ENCODE measurements at places on chromosomes 5 and 9.

- no peak for DNase-seq
Observed at GRCh38 chr5:129027260-129027659, 62.0 kb downstream of the SLC27A6 start.

DNA sequence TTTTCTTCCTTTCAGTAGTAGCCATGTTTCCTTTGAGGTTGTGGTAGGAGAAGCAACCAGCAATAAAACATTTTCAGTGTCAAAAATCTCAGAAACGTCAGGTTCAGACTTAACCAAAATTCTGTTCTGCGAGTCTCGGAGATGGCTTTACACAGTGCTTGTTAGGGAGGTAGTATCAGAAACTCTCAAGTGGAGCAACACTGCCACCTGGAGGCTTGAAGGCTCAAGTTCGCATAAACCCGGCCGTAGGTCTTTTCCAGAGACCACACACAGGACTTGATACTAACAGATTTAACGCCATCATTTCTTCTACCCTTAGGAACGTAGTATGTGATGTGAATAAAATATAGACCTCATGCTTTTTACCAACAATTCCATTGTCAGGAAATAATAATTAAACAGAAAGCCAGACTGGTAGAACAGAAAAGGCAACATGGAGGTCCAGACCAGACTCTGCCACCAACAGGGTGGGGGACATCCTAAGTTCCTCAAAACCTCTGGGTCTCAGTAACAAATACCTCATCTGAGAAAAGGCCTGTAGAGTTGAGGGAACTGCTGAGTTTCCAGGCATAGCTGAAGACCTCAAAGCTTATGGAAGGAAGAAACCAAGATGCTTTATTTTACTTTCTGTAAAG lies 8.5 kb downstream of the PTGER4 start:
- peak; percentile 84 for DNase-seq

GRCh38 chr9:134325813-134326723 lies at the start of gene RXRA:
Gene RXRA (plus strand): TSS chr9:134326455. CDS start chr9:134326632, 177 bp downstream.
- peak; percentile 62 for DNase-seq

DNA sequence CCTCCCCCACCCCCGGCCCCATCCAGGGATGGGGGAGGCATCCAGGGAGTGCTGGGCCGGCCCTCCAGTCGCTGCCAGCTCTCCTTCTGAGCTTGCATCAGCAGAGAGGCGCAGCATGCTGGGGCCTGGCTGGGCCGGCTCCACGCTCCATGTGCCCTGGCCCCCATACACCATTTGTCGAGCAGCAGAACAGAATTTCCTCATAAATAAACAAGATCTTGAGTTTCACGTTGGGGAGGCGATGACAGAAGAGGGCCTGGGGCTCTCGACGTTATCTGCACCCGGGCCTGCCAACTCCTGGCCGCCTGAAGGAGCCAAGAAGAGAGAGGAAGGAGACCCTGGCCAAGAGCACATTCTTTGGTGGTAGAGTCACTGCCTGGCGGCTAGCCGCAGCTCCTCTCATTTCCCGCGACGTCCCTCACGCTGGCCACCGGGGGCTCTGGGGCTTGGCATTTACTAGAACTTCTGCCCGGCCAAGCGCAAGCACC lies 177.0 kb downstream of the FGF18 start:
- DNase-seq, result no peak

GRCh38 chr9:87711857-87712800 lies 13.8 kb upstream of the CTSL start:
- DNase-seq, result no peak

GRCh38 chr5:62920856-62921255 lies 342.2 kb downstream of the LRRC70 start:
- no peak for DNase-seq

- no peak for DNase-seq
Observed at GRCh38 chr9:13281356-13282016, 2.0 kb upstream of the MPDZ start.

DNA sequence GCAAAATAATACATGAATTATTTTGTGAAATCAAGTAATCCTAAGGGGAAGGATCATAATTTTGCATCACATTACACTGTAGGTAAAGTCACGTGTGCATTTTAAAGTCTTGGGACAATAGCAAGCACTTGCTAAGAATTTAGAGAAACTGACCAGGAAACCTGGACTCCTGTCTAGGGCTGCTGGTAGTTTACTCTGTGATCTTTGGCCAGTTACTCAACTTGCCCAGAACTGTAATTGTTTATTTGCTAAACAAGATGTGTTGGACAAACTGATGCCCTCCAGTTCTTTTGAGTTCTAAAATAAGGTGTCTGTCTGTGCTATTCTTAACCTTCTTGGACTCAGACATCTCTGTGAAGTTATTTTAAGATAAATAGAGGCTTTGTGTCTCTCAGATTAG lies 594.8 kb upstream of the DMAC1 start:
- DNase-seq, result no peak

- DNase-seq, result no peak
Observed at GRCh38 chr9:135170535-135170934, 83.1 kb downstream of the OLFM1 start.

- no peak for DNase-seq
Observed at GRCh38 chr5:18314192-18314778, 680.0 kb downstream of the TAF11L14 start.

GRCh38 chr5:6496636-6497035 lies 48.0 kb downstream of the UBE2QL1 start:
- no peak for DNase-seq

DNA sequence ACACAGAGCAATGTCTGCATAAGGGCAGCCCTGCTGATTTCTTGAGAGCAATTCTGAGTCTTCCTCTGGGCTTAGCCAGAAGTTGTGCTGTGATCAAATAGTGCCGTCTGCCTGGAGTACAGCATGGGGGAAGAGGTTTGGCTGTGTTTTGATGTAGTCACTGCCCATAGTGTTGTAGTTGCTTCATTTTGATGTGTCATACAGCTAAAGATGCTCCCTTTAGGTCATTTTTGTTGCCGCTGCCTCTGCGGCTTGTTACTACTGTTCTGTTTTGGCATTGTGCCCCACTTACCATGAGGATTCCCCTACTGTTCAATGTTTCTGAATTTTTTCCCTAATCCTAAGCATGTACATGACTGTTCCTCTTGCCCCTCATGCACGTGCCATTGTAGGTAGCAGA lies 23.0 kb downstream of the SLC36A1 start:
- no peak for DNase-seq

DNA sequence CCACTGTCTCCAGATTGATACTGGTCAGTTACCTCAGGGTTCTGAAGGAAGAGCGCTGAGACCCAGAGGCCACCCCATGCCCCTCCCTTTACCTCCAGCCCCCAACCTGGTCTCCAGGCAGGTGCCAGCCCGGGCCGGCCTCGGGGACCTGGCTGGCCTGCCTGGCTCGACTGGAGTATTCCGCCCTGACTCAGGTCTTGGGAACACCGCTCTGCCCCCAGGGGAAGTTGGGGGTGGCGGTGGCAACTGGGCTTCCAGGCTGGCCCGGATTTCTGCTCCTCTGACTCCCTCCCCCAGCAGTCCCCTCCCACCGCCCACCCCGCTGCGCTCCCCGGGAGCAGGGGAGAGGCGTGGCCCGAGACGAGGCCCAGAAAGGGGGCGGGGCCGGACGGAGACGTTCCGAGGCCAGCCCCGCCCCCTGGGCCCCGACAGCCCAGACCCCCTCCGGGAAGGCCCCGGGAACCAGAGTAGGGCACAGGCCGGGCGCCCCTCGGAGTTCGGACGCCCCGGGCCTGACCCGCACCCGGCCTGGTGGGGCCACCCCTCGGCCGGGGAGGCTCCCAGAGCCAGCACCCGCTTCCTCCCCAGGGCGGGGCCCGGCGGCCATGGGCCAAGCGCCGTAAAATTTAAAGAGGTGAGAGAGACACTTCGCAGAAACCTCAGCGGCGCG lies 82.5 kb upstream of the ZBTB43 start:
- peak; percentile 94 for DNase-seq

DNA sequence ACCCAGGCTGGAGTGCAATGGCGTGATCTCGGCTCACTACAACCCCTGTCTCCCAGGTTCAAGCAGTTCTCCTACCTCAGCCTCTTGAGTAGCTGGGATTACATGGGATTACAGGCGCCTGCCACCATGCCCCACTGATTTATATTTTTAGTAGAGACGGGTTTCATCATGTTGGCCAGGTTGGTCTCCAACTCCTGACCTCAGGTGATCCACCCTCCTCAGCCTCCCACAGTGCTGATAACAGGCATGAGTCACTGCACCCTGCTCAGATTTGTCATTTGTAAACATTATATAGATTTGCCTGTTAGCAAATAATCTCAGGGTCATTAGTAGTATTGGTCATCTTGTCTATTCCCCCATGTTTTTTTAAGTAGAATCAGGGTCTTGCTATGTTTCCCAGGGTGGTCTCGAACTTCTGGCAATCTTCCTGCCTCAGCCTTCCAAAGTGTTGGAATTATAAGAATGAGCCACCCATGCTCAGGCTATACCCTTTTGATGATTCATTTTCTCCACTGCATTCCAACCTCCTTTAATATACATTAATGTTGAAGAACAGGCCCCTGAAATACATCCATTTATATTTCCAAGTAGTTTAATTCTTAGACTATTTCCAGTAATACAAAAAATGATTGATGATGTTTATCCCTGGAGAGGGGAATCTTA lies 17.3 kb downstream of the CENPH start:
- DNase-seq, result no peak

Data from activated naive CD4-positive, alpha-beta T cell treated with anti-CD3 and anti-CD28 coated beads, Interleukin-2, amount 50 U/mL, for 16 hours (primary cell).